Stimulated activated CD8-positive, alpha-beta memory T cell treated with anti-CD3 and anti-CD28 coated beads, Interleukin-15, amount 100 ng/mL, for 48 hours (primary cell): ENCODE measurements at places on chromosomes 5 and 9.

- no peak for DNase-seq
Observed at GRCh38 chr5:171309276-171310211, 496 bp downstream of the TLX3 start.

GRCh38 chr5:55623789-55624188 lies 88.3 kb downstream of the SLC38A9 start:
- no peak for DNase-seq

GRCh38 chr5:21709770-21710169 lies 1143.4 kb downstream of the CDH12 start:
- DNase-seq: no peak

DNA sequence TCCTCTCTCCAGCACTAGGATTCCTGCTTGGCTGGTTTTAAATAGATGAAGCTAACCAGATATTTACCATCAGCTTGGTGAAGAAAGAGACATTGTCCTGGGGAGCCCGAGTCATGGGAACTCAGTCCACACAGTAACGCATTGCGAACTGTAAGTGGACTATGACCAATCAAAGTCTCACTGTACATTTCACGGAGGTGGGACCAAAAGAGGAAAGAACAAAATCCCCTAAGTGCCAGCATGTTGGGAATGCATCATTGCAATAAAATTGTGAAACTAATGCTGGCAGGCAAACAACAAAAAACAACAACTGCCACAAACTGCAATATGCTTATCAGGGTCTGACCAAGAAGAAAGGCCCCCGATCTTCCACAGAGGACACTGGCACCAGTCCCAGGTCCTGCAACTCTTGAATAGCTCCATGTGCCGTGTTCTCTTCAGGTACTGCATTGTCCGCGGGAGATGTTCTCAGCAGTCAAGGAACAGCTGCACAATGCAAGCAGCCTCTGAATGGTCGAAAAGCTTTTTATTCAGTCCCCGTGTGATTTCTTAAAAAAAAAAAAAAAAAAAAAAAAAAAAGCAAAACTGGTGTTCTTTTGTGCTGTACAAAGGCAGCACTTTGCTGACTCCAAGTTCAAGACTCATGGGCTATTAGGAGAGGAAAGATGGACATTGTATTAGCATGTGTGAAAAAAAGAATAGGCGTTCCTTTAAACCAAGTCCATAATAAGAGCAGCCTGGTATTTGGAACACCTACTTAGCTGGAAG lies 38.1 kb downstream of the SEMA6A start:
- no peak for DNase-seq

DNA sequence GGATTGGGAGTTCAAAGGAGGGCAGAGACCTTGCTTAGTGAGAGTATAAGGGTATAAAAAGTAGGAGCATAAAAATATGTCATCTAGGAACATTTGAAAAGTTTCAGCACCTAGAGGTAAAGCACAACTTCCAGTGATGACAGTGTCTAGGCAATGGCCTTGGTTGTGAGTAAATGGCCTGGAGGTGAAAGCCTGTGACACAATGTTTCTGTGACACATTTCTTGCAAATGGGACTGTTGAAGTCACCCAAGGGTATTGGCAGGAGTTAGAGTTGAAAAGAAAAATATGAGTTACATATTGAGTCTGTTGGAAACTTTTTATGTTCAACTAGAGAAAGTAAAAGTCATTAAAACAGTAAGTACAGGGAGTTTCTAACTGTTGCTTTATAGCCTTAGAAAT lies 14.8 kb downstream of the C5orf47 start:
- no peak for DNase-seq

DNA sequence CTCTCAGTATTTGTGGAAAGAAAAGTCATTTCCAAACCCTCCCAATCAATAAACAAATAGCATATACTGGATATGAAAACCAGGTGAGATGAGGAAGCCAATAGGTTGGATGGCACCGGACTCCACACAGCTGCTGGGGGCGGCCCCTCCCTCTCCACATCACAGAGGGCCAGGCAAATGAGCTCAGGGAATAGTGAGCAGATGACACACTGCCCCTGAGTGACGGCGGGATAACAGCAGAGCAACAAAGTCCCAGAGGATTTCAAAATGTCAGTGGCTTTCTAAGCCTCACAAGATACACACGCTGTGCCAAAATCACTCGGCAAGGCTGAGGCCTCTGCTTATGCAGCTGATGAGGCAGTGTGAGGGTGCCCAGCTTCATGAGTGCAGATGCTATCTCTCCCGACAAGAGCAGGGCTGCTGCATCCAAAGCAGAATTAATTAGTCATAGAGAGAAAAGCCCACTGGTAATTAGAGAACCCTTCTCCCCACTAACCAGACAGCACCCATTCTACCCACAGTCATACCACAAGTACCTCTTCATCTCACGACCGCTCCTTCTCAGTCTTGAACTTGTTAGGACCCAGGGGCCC lies 235.0 kb upstream of the NFIL3 start:
- DNase-seq: no peak

DNA sequence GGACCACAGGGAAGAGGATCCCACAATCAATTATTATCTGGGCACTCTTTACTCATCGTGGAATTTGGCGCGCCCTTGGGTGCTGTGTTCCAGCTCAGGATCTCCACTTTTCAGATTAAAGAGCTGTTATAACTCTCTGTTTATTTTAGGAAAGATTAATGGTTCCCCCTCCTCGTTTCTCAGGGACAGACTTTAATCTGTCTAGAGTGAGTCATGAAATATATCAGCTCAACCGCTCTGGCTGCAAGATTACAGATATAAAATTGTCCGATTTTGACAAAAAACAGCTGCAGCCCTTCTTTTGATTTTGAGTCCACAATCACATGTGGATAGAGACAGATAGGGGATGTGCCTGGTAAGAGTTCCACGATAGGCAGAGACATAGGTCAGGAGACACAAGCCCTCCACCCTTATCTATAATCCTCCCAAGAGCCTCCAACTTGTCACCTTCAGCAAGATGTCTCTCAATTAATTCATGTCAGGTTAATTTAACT lies 77.6 kb upstream of the ANKRD55 start:
- no peak for DNase-seq

GRCh38 chr5:93886098-93886806 lies 144.9 kb upstream of the POU5F2 start:
- DNase-seq: no peak

- DNase-seq: no peak
Observed at GRCh38 chr5:25975885-25976284, 1062.5 kb downstream of the CDH9 start.

DNA sequence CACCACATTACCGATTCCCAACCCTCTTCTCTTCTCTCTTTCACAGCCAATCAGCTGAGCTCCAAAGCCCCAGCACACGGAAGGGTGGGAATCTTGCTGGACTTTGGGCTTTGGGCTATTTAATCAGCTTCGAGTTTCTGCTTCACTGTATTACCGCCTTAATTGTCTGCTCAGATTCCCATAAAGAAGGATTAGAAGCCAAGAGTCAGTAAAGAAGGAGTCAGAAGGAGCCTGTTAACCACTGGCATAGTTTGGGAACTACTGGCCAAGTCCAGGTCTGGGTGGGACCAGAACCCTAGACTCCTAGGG lies 4.4 kb downstream of the SPRY4 start:
- DNase-seq: no peak

GRCh38 chr9:108668191-108668937 lies 187.4 kb downstream of the ACTL7B start:
- no peak for DNase-seq

DNA sequence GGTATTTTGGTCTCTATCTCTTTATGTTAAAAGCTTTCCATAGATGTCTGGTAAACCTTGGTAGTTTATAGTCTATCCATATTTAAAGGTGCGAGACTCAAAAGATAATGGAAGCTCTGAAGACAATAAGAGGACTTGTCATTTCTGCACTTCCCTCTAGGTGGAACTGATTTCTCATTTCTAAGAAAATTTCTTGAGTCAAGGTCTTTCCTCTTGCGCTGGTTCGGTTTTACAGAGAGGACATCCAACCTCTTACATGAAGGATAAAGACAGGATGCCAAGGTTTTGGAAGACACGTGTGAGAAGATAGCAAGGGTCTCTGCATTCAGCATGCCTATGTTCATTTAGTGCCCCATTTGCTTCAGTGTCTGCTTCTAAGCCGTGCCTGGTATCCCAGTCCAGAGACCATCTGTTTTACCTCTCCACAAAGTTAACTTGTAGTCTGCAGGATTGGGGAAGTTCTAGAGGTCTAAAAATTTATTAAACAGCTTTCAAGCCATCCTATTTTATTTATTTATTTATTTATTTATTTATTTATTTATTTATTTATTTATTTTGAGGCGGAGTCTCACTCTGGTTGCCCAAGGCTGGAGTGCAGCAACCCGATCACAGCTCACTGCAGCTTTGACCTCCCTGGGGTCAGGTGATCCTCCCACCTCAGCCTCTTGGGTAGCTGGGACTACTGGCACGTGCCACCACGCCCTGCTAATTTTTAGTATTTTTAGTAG lies 41.6 kb downstream of the KIAA1191 start:
- no peak for DNase-seq

DNA sequence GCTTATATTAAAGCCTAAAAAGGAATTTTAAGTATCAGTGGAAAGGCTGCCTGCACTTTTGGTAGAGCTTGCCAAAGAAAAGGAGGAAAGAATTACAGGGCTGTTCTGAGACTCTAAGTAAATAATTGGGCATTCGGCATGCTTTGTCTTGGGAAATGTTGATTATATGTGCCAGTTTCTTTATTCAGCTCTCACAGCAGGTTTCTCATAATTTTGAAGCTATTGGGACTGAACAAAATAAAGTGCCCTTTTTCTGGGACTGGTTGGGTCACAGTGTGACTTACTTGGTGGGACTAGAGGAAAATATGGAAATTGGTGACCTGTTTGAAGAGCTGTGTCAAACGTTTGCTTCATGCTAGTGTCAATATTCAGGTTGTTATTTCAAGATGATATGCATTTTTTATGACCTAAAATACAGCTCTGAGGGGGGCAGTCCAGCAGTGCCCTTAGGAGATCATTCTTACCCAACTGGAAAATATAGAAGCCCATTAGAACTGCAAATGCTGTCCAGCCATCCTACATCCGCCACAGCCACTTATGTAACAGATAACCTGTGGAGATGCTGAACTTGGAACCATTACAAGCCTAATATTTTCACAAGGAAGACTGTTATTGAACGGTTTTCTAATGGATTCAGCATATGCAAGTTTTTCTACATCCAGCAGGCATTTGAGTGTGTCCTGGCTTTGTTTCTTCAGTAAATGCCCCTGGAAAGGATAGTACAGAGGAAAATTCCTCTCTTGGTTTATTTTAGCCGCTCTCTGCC lies 122.4 kb downstream of the SNCAIP start:
- DNase-seq: no peak

DNA sequence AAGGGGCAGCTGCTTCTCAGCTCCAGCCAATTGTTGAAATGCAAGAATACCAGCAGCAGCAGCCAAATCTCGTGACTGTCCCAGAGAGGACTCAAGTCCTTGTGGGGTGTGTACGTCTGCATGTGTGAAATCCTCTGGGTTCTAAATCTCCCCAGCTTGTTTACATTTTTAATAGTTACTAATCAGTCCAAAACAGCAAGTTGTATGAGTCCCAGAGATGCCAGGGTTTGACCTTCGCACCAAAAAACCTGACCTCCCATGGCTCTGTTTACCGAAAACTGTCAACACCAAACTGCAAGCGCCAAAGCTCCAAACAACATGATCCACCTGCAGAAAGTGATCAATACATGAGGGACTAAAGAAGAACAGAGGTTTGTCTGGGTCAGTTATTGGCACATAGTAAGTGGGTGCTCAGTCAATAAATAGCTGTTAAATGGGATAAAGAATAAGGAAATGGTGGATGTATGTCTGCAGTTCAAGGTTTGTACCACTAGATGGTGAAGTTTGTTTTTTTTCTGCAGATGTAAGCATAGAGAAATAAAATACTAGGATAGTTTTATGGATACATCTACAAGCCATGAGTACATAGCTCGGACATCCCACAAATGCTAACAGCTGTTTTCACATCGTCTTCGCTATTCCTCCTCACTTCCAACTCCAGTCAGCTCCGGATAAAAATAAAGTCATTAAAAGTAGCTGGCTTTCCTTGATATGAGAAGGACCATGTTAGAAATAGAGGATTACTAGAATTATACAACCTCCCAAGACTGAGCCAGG lies 85.3 kb upstream of the ADRB2 start:
- no peak for DNase-seq
